HCT116 (cell line): ENCODE measurements at places on chromosomes 6 and 20. TPM values are rescaled to one million over a fixed set of nuclear protein-coding genes. Genes with fewer than 3 reads are reported as not detected.

Gene CYB5R4
- 24.0 TPM for total RNA-seq

Gene EYA4
- total RNA-seq: not detected

Gene FOXF2
- total RNA-seq: not detected

Gene TPD52L1
- total RNA-seq: 64.1 TPM

Gene COL21A1
- not detected for total RNA-seq

Gene OPRM1
- not detected for total RNA-seq

Gene SMIM8
- 8.0 TPM for total RNA-seq

Gene TBX18
- 14.4 TPM for total RNA-seq

- no peak for DNase-seq
Observed at GRCh38 chr20:63503524-63503923, 4.6 kb upstream of the EEF1A2 start.

DNA sequence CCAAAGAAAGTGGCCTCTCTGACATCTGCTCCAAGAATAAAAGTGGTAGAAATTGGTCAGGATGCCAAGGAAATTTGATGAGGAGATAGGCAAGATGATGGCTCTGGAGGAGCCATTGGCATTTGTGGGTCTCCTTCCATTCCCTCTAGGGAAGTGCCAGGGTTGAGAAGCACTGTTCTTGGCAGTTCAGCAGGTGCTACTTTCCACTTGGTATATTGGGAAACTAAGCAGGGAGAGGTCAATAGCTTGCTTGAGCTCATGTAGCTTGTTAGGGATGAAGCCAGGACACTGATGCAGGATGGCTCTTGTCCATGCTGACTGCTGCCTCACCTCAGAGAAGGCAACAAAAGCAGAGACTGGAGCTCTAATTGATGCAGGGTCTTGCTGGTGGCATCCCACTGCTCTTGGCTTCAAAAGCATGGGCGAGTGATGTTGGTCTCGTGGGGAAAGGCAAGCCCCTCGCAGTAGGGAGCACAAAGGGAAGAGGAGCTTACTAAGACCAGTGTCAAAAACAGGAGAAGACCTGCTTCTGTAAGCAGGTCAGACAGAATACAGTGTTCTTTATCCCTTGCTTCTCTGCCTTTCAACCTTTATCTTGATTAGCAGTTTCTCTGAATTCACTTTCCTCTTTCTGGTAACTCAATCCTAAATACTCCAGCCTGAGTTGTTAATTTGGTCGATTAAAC lies 73.1 kb upstream of the RIPOR2 start:
- no peak for DNase-seq

DNA sequence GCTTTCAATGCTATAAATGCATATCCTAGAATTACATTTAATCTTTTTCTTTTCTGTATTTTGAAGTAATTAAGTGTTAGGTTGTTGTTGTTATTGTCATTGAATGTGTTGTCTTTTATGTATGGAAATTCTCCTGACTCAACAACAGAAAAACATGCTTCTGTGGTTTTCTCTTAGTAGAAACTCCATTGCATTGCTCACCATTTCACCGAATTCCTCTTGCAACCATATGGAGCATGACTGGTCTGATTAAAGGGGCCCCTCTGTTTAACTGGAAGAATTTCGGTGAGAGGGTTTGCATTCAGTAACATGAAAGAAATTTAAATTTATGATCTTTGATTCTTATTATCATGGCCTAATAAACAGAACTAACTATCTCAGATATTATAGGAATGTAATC lies 454.3 kb upstream of the JARID2 start:
- DNase-seq: no peak

- peak; percentile 3 for DNase-seq
Observed at GRCh38 chr6:118387921-118388701, 160.0 kb upstream of the PLN start.

- DNase-seq: no peak
Observed at GRCh38 chr6:67863346-67863745, 771.7 kb upstream of the ADGRB3 start.

DNA sequence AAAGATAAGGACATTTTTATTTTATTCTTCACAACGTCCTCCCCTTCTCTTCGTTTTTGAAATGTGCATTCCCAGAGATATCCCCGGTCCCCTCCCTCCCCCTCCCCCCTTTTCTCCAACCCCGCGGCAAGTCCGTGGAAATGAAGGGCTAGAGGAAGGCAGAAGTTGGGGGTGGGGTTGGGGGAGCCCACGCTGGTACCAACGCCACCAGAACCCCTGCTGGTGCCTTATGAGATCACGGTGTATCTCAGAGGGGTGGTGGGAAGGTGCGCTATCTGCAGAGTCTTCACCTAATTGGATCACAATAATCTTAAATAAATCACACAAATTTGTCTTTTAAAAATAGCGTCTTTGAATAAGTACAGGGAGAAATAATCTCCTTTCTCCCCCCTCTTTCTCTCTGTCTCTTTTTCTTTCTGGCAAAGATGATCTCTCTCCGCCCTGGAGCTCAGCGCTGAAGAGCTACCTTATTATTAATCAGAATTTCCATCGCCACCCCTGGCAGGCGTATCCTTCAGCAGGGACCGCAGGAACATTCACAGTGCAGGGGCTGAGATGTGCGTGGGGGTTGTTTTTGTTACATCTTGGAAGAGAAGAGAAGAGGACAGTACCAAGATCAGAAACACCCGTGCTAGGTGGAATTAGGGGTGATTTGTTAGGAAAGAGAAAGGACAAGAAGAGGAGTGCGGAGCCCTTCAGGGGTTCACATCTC lies 915 bp downstream of the CLVS2 start:
- DNase-seq: no peak

DNA sequence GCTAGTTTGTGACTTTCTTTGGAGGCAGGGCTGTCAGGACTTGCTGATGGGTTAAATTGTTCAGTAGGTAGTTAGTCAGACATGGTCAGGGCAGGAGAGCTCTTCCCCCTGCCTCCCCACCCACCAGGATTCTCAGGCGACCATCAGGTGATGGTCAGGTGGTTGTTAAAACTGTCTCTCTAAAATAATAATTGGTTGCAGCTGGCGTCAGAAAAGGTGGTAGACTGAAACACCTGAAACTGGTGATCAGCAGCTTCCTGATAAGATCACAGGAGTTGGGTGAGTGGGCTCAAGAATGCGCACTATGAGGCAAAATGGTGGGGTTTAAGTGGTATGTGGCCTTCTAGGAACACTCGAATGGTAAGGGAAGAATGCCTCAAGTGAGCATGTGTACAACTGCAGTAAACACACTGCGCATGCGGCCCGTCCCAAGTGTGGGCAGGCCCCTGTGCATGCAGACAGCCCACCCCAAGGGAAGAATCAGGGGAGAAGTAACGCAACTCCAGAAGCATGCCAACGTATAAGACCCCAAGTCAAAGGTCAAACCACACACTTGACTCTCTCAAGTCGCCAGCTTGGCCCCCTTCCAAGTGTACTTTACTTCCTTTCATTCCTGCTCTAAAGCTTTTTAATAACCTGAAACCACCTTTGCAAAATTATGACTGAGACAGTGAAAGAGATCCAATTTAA lies 7.9 kb upstream of the BLCAP start:
- no peak for DNase-seq

DNA sequence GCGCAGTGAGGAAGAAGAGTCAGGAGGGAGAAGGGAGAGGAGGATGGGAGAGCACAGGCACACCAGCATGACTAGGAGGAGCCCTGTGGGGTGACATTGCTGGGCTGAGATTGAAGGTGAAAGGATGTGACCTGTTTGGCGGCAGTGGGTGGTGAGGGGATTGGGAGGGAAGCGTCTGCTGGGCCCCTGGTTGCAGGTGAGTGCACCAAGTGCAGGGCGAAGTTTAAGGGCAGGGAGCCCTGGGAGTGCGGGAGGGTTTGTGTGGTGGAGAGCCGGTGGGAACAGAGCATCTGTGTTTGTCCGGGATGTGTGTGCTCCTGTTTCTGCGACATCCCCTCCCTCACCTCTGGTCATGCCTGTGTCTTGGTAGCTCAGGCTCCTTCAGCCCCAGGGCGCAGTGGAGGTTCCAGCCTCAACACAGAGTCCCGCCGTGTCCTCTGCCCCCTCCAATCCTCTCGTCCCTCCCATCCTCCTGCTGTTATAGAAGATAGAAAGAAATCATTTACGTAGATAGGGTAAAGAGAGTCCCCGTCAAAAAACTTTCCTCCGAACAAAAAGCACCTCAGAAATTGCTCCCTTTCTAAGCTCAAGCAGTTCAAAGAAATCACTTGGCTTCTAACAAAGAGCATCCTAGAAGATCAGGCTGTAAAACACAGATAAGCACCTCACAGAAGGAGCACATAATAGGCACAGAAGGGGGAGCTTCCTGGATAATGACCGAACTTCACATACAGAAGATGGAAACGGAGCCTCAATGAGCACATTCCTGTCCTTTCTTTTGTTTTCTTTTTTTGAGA lies 25.0 kb downstream of the ULBP1 start:
- DNase-seq: no peak

GRCh38 chr6:15305909-15306308 lies 60.0 kb downstream of the JARID2 start:
- DNase-seq: no peak

DNA sequence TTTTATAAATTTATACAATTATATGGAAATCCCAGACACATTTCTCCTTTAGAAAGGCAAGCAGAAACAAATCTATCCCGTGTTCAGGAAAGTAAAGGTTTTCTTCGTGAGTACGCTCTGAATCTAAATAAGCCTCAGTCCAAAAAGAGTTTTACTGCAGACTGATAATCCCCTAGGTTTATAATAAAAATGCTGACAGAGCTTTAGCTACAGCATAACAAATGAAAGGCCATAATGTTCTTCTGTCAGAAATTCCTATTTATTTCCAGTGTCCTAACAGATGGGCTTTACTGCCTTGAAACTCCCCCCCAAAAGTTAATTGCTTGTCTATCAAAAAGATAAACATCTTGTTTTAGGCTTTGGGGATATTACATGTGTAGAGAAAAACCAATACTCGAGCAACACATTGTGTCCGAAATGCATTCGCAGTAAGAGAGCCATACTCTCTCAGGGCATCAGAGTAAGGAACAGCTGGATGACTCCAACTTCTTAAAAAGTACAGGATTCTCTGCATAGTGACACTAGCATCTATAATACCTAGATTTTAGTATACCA lies 109.0 kb downstream of the PRKN start:
- DNase-seq: no peak

GRCh38 chr6:33607126-33607783 lies 13.9 kb upstream of the ITPR3 start:
- no peak for DNase-seq

DNA sequence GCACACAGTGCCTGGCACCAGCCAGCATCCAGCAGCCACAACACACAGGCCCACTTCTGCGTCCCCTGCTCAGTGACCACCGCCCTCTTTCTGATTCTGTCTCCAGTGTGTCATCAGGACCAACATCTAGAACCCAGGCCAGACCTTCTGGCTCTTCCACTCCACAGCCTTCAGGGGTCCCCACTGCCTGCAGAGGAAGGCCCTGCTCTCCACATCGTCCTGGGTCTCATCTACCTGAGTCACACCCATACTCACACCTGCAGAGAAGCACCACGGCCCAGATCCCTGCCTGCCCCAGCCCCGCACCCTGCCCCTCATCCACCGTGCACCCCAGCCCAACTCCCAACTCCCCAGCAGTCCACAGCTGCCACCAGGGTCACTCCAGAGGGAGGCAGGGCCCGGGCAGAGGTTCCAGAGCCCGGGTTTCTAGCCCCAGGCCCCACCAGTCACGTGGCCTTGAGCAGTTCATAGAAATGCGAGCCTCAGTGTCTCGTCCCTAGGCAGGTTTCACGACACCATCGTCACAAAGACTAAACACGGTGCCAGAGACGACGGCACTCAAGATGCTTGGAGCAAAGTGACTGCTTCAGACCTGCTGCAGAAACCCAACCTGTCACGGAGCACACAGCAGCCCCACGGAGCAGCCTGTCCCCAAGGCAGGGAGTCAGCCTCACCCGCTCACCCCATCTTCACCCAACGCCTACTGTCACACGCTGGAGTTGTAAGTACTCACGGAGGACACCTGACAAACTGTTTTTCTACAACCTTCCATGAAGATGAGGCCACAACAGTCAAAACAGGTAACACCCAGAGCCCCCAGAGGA lies 16.1 kb downstream of the TAF4 start:
- no peak for DNase-seq

- DNase-seq: no peak
Observed at GRCh38 chr6:101312652-101313051, 80.9 kb upstream of the GRIK2 start.

GRCh38 chr6:133971861-133972260 lies 18.8 kb downstream of the TBPL1 start:
- no peak for DNase-seq

GRCh38 chr20:23680146-23680545 lies 8.7 kb downstream of the CST4 start:
- no peak for DNase-seq

GRCh38 chr20:47136782-47137181 lies 219.7 kb downstream of the ZMYND8 start:
- DNase-seq: no peak

DNA sequence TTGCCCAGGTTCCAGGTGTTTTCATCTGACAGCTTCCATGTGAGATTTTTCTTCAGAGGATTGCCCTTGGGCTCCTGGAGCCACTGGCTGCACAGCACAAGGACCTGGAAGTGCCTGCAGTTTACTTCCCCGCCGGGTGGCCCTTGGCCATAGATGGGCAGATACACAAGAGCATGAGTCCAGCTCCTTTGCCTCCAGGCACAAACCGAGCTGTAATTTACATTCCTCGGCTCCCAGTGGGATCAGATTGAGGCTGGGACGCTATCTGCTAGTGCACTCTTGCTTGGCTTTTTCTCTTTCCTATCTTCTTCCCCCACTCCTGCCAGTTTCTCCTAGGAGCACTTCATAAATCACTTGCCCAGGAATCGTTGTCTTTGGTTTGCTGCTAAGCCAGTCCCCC lies 85.4 kb upstream of the RALY start:
- DNase-seq: no peak

GRCh38 chr6:108782179-108783041 lies 65.8 kb upstream of the ARMC2 start:
- DNase-seq: peak; percentile 80

- no peak for DNase-seq
Observed at GRCh38 chr6:108619431-108620197, 58.9 kb downstream of the FOXO3 start.

- DNase-seq: no peak
Observed at GRCh38 chr6:79687759-79688158, 56.6 kb downstream of the SH3BGRL2 start.

DNA sequence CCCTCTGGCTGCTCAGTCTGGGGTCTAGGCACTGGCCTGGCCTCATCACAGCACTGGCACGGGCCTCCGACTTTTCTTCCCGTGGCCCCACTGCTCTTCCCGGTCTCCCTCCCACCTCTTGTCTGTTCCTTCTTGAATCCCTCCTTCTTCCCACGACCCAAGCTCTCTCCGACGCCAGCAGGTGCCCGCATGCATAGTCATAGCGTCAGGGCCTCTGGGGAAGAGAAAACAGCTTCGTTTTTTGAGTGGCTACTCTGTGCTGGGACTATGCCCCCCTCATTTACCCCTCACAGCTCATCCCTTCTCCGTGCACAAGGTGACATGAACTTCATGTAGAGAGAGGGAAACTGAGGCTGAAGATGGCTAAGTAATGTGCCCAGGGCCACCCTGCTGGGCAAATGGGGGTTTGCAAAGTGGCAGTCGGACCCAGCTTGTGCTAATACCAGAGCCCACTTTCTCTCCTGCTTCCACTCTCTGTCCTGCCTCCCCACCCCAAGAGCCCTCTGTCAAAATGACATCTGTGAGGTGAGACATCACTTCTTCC lies 59.2 kb downstream of the SYNJ2 start:
- DNase-seq: no peak

- DNase-seq: no peak
Observed at GRCh38 chr6:143196525-143197225, 136.0 kb downstream of the AIG1 start.
